ENCODE measurements at places on chromosomes 12 and 14. TPM values are rescaled to one million over a fixed set of nuclear protein-coding genes. Genes with fewer than 3 reads are reported as not detected.

GRCh38 chr12:65500091-65500900, 221.8 kb downstream of the MSRB3 start:
- no peak overlapping the region for H3K27ac ChIP-seq
- no peaks in the 10 kb centered on the region for H3K36me3 ChIP-seq
- peaks cover 10% of the 10 kb centered on the region for H3K27me3 ChIP-seq
- no peak for DNase-seq

DNA sequence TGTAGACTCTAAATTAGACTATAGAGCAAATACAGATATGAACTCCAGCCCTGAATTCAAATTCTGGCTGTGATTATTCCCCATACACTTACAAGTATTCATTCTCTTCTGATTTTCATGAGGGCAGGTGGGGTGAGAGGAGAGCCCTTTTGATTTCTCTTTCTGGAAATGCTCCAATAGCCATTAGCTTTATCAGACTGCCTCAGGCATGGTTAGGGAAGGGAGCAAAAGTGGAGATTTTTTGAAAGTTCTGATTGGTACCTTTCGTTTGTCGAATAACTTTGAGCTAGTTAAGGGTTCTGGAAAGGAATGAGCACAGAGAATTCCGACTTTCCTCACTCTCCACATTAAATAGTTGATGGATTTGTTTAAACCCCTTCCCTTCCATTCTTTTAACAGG, 7.8 kb downstream of the HOXC5 start:
- H3K27me3 ChIP-seq: peaks cover 100% of the 10 kb centered on the region
- H3K36me3 ChIP-seq: no peaks in the 10 kb centered on the region
- no peak overlapping the region for H3K27ac ChIP-seq
- H3K4me1 ChIP-seq: no peaks in the 10 kb centered on the region

- no peaks in the 10 kb centered on the region for H3K4me1 ChIP-seq
- peaks cover 13% of the 10 kb centered on the region for H3K27me3 ChIP-seq
Measured at GRCh38 chr14:38217553-38217952, 9.8 kb downstream of the SSTR1 start.

DNA sequence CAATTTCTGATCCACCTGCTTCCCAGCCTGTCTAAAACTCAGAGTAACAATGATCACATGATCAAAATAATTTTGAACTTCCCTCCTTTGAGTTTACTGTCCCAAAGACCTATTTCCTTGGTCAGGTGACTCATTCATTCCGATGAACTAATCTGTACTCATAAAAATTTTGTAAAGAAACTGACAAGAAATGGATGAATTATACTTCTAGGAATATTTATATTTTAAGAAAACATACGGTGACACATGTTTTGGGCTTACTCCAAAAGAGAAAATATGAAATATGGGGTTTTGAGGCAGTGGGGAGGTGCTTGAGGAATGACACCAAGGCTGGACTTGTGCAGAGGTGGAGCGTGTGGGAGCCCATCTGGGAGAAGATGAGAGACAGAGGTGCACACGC, 42.0 kb downstream of the GUCY2C start:
- no peak overlapping the region for H3K27ac ChIP-seq
- H3K36me3 ChIP-seq: no peaks in the 10 kb centered on the region
- no peak overlapping the region for H3K4me3 ChIP-seq
- no peak for DNase-seq
- no peaks in the 10 kb centered on the region for H3K4me1 ChIP-seq
- peaks cover 16% of the 10 kb centered on the region for H3K27me3 ChIP-seq

GRCh38 chr14:54535126-54535525, 25.4 kb downstream of the CGRRF1 start:
- peaks cover 11% of the 10 kb centered on the region for H3K4me1 ChIP-seq
- no peak overlapping the region for H3K4me3 ChIP-seq
- H3K27ac ChIP-seq: no peak overlapping the region
- peaks cover 9% of the 10 kb centered on the region for H3K36me3 ChIP-seq
- DNase-seq: no peak

GRCh38 chr14:100285021-100285912, 21.0 kb downstream of the SLC25A29 start:
- no peaks in the 10 kb centered on the region for H3K27me3 ChIP-seq
- H3K4me1 ChIP-seq: peaks cover 26% of the 10 kb centered on the region
- peak; percentile 83 for DNase-seq
- H3K27ac ChIP-seq: peak overlapping the region; percentile 75
- H3K36me3 ChIP-seq: no peaks in the 10 kb centered on the region

DNA sequence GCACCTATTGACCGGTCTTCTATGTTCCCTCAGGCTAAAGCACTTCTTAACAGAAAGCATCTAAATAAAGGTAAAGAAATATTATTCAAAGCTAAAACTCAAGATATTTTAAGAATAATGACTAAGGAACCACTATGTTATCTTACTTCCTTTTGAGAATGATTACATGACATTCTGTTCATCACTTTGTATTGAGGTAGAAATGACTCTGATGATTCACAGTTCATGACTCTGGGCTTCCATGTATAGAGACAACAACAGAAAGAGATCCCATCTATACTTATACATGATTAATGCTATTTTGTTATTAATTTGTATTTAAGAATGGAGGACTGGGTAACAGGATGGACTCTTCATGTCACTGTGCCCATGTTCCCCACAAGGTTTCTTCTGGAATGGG, 218.3 kb upstream of the OR4E1 start:
- H3K27me3 ChIP-seq: peaks cover 29% of the 10 kb centered on the region
- H3K36me3 ChIP-seq: no peaks in the 10 kb centered on the region
- H3K27ac ChIP-seq: no peak overlapping the region
- H3K4me1 ChIP-seq: peaks cover 4% of the 10 kb centered on the region

USP5 gene
- 44.0 TPM for polyA plus RNA-seq

DNA sequence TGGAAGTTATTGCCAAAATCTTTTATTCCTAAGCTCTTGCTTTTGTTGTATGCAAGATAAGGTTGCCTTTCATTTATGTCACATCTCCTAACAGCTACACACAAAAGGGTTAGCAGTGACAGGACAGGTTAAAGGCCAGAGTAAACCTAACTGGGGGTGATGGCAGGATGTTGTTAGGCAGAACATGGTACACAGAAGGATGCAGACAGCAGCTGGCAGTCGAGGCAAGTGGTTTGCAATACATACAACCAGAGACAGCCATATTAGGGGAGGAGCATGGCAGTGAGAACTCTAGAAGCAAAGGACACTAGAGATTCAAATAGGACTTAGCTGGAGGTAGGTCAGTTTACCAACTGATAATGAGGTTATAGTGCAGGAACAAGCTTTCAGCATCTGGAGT, 2.7 kb upstream of the ABCD2 start:
- peak overlapping the region; percentile 29 for H3K4me3 ChIP-seq
- H3K27me3 ChIP-seq: no peaks in the 10 kb centered on the region
- no peak for DNase-seq
- no peaks in the 10 kb centered on the region for H3K36me3 ChIP-seq
- H3K4me1 ChIP-seq: peaks cover 9% of the 10 kb centered on the region

NELL2 gene
- 0.24 TPM for polyA plus RNA-seq

AQP5 gene
- not detected for polyA plus RNA-seq

PPFIA2 gene
- not detected for polyA plus RNA-seq

GRCh38 chr14:33120341-33120740, 181.7 kb downstream of the NPAS3 start:
- no peak overlapping the region for H3K4me3 ChIP-seq
- H3K27ac ChIP-seq: no peak overlapping the region
- H3K27me3 ChIP-seq: no peaks in the 10 kb centered on the region
- DNase-seq: no peak
- H3K36me3 ChIP-seq: no peaks in the 10 kb centered on the region

DNA sequence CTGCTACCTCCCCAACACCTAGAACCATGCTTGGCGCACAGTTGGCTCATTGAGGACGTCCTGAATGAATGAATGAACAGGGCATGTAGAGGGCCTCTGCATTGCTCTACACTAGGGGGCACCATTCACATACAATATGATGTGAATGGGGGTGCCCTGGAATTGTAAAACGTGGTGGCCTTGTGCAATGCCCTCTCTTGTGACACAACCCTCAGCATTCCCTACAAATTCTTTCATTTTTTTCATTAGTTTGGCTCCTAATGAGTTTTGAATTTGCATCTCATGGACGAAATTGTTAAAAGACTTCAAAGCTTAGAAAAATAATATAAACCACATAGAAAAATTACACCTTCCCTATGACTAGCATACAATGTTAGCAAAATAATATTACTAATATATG, 2.3 kb upstream of the DIO2 start:
- peaks cover 3% of the 10 kb centered on the region for H3K4me1 ChIP-seq
- DNase-seq: no peak
- H3K27me3 ChIP-seq: no peaks in the 10 kb centered on the region

- no peaks in the 10 kb centered on the region for H3K36me3 ChIP-seq
- no peaks in the 10 kb centered on the region for H3K4me1 ChIP-seq
- no peaks in the 10 kb centered on the region for H3K27me3 ChIP-seq
Measured at GRCh38 chr14:25411781-25412757, 362.1 kb upstream of the STXBP6 start.

NFATC4 gene
- polyA plus RNA-seq: 0.19 TPM

EXD2 gene
- polyA plus RNA-seq: 3.5 TPM

DNA sequence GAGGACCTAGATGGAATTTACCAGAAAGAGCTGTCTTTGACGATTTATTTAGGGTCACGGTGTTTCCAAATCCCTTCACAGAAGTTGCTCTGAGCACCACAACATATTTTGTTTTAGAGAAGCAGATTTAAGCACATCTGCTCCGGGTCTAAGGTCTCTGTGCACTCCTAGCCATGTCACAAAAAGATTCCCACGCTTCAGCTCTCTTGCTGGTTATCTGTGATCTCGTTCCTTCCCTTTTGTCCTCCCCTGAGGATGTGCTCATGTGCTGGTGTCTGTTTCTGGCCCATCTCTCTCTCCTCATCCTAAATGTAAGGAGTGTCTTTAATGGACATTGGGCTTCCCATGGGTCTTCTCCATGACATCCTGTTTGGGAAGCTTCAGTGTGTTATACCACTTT, 53.7 kb upstream of the GNPNAT1 start:
- no peak overlapping the region for H3K27ac ChIP-seq
- DNase-seq: no peak
- H3K4me3 ChIP-seq: no peak overlapping the region
- H3K27me3 ChIP-seq: no peaks in the 10 kb centered on the region
- H3K4me1 ChIP-seq: no peaks in the 10 kb centered on the region

GRCh38 chr14:21057803-21058675, at the start of gene RNASE8:
Gene RNASE8, plus strand, starts transcription at chr14:21057822. Its CDS starts 71 bp downstream, at chr14:21057893.
- H3K4me3 ChIP-seq: no peak within 1 kb of the TSS
- H3K27ac ChIP-seq: no peak within 1 kb of the TSS
- H3K36me3 ChIP-seq: no peaks in the 10 kb centered on the region
- no peak for DNase-seq
- H3K27me3 ChIP-seq: peaks cover 28% of the 10 kb centered on the region

DNA sequence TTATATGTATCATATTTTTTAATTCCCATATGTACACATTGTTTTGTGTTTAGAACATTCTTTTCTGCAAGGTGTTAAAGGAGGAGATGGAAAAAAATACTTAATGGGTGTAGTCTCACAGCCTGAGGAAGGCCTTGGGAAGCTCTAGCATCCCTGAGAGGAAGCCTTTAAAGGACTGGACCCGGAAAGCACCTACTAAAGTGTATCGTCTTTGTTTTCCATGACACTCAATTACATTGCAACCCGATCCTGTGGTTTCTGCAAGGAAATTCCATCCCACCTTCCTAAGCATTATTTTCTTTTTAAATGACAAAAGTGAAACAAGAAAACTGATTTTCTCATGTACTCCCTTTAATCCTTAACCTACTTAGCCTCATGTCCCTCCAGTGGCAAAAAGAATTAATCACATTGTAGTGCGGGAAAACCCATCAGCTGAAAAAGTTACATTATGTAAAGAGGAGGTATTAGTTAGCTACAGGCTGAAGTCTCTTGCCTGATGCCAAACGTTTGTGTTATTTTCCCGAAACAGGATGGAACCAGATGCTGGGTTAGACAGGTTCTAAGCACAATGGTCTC, 147.8 kb upstream of the CPSF6 start:
- no peaks in the 10 kb centered on the region for H3K36me3 ChIP-seq
- no peak for DNase-seq
- no peak overlapping the region for H3K27ac ChIP-seq
- H3K4me3 ChIP-seq: no peak overlapping the region
- H3K27me3 ChIP-seq: peaks cover 13% of the 10 kb centered on the region

GRCh38 chr12:97960741-97961608, 498.4 kb downstream of the RMST start:
- H3K36me3 ChIP-seq: no peaks in the 10 kb centered on the region
- H3K27ac ChIP-seq: no peak overlapping the region
- no peak for DNase-seq
- no peak overlapping the region for H3K4me3 ChIP-seq
- no peaks in the 10 kb centered on the region for H3K4me1 ChIP-seq

TAS2R42 gene
- polyA plus RNA-seq: not detected

HSPB8 gene
- polyA plus RNA-seq: not detected

DNA sequence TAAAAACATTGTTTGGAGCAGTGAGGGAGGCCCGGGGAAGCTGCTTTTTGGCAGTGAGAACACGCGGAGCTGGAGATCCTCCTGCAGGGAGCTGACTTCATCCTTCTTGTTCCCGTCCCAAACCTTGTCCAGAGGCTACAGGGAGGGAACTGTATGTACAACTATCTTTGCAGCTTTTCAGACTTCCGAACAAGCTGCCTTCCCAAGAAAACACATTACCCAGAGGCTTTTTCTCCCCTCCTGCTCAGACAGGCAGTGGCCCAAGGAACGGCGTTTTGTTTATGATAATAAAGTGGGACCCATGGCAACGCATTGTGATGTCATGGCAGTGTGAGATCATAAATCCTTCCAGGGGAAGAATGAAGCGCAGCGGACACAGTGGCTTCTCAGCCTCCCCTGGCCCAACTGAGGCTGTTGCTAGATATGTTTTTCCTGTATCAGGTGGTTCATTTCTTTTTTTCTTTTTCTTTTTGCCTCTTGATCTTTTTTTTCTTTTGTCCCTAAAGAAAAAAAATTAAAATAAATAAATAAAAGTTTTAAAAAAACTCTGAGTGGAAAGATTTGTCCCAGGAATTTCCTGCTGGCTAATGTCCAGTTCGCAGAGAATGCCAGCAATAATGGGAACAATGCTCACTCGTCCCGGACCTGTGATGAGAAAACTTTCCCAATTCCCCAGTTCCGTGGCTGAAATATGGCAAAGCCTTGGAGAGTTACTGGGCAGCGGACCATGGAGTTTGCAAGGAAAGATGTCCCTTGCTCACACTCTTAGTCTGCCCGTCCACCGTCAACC, 103.4 kb upstream of the MAP1LC3B2 start:
- no peaks in the 10 kb centered on the region for H3K36me3 ChIP-seq
- H3K27me3 ChIP-seq: peaks cover 29% of the 10 kb centered on the region
- H3K4me3 ChIP-seq: no peak overlapping the region
- DNase-seq: no peak
- H3K4me1 ChIP-seq: peaks cover 45% of the 10 kb centered on the region

GRCh38 chr12:127238107-127238506, 1028.9 kb upstream of the TMEM132C start:
- no peak for DNase-seq
- H3K4me3 ChIP-seq: no peak overlapping the region
- no peaks in the 10 kb centered on the region for H3K36me3 ChIP-seq
- H3K27me3 ChIP-seq: no peaks in the 10 kb centered on the region
- no peak overlapping the region for H3K27ac ChIP-seq
- no peaks in the 10 kb centered on the region for H3K4me1 ChIP-seq

DNA sequence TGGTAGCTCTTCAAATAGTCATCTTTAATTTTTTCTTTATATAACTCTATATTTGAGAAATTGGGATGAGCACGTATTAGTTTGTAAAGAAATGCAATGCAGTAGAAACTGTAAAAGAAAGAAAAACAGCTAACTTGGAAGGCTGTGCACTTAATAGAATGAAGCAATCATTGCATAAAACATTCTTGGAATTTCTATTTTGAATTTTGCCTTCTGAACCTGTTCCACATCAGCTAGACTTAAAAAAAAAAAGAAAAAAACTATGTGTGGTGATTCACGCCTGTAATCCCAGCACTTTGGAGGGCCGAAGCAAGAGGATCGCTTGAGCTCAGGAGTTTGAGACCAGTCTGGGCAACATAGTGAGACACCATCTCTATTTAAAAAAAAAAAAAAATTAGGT, 29.4 kb downstream of the SCN8A start:
- no peaks in the 10 kb centered on the region for H3K4me1 ChIP-seq
- peaks cover 23% of the 10 kb centered on the region for H3K27me3 ChIP-seq
- H3K36me3 ChIP-seq: peaks cover 16% of the 10 kb centered on the region
- no peak for DNase-seq
- H3K27ac ChIP-seq: no peak overlapping the region

Data from naive B cell (primary cell).